ENCODE measurements at places on chromosomes 5 and 9.
A peak's percentile ranks its signal among the peaks of the same experiment; 100 is the strongest.

GRCh38 chr5:93598091-93599000 lies 15.3 kb downstream of the NR2F1 start:
- no peak for DNase-seq

DNA sequence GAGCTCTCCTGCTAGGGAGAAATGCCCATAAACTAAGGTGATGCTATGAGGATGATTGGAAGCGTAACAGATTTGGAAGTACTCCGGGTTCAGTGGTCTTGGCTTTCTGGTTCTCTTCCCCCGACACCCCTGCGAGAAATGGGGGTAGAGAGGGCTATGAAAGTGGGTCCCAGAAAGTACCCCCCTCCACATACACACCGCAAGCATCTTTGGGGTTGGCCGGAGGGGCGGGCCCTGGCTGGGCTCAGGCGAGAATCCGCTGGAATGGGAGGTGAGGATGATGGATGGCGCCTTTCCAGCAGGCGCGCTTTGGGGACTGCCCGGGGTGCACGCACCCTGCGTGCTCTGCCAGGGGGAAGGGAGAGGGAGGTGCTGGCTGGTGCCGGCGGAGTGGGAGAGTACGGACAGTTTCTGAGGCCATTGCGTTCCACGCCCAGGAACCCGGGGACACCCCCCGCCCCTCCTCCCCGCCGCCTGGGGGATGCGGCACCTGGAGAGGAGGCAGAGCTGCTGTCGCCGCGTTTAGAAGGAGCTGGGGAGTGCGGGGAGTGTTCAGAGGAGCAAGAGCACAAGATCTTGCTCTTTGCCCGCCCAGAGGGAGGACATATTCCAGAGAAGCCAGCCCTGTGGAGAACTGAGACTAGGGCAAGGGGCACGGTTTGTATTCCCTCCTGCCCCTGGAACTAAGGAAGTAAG lies 1.9 kb downstream of the PCSK5 start:
- no peak for DNase-seq

DNA sequence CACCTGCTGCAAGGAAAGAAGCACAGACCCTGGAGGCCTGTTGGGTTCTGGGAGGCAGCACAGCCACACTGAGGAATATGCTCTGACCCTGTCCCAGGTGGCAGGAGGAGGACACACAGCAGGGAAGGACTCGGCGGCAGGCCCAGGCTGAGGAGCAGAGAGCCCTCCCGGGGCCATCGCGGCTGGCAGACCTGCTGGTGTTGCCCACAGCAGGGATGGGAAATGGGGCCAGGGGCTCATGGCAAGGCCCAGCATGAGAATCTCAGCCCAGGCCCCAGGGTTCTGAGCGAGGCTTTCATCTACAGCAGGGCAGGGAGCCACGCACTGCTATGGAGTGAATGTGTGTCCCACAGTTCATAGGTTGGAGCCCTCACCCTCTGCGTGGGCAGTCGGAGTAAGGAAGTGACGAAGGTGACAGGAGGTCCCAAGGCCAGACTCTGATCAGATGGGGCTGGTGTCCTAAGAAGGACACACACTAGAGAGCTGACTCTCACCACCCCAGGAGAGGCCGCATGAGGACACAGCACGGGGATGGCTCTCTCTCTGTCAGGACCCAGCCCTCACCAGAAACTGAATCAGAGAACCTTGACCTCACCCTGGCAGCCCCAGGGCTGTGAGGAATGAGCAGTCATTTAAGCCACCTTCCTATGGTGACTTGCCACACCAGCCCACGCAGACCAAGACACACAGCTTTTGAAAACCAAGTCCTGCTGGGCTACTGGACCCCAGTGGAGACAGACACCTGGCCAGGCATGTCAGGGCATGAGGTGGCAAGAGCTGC lies 10.3 kb upstream of the GPSM1 start:
- DNase-seq: no peak

- no peak for DNase-seq
Observed at GRCh38 chr9:91246846-91247245, 114.9 kb downstream of the AUH start.

DNA sequence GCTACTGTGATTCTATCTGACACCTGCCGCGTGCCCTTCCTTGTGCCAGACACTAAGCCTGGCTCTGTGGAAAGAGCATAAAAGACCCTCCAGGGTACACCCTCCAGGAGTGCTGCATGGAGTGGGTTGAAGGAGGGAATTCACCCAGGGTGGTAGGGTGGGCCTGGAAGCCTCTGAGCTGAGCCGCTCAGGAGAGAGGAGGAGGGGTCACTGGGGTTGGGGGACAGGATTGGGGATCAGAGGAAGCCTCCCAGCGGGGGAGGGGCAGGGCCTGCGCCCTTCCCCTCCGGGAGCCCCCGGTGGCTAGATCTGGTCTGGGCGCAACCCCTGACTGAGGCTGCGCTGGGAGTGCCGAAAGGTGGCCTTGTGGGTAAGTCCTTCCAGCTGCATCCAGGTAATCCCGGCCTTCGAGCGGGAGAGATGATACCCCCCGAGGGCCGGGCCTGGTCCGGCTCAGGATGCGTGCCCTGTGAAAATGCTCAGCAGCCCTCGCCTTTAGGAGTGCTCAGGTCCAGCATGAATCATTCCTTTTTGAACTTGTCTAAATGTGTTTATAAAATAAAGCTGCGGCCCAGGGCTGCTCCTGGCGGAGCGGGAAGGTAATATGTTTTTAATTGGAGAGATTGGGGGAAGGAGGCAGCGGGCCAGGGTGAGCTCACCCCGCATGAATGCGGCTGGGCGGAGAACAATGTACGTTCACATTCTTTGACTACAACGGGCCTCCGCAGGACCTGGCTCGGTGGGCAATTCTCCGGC lies 118.1 kb upstream of the SMIM23 start:
- DNase-seq: no peak

DNA sequence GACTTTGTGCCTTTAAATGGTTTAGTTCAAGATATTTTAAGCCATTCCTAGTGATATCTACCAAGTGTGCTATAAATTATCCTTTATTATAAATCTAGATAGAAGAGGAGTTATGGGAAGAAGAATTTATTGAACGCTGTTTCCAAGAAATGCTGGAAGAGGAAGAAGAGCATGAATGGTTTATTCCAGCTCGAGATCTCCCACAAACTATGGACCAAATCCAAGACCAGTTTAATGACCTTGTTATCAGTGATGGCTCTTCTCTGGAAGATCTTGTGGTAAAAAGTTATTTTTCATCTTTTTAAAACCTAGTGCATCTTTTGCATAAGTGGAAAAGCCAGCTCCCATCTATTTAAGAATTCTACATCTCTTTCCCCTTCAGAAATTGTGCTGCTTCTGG lies 18.6 kb downstream of the SLC23A1 start:
- no peak for DNase-seq

DNA sequence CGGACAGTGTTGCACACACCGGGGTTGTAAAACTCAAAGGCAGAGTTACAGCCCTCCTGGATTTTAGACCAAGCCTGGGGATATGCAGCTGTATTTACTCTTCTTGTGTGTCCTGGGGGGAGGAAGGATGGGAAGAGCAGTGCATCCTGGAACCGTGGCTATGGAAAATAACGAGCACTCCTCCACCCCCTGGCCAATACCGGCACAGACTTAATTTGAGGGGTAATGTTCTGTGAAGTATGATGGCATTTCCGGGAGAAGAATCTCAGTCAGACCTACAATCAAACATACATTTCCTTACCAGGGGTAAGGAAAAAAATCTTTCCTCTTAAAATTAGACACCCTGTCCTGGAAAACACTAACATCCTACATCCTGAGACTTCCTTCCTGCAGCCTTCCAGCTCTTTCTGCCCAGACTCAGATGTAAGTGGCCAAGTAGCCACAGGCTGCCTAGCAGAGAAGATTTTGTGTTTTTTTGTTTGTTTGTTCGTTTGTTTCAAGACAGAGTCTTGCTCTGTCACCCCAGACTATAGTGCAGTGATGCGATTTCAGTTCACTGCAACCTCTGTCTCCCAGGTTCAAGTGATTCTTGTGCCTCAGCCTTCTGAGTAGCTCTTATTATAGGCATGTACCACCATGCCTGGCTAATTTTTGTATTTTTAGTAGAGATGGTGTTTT lies 11.0 kb upstream of the ERMP1 start:
- no peak for DNase-seq

GRCh38 chr5:77012601-77013000 lies 17.6 kb upstream of the AGGF1 start:
- no peak for DNase-seq

DNA sequence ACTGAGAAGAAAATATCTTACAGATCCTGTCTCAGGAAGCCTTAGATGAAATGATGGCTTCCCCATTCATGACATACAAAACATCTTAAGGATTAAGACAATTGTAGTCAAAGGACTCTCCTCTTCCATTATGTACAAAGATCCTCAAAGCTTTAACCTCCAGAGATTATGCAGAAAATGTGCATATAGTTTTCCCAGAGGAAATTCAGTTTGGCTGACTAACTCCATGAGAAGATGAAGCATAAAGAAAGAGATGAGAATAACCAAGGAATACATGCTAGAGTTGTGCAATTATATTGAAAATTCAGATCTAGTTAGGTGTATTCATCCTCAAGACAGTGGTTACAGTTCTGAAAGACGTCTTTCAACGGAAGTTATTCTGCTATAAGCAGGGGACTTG lies 18.6 kb upstream of the NDUFS4 start:
- DNase-seq: no peak

- DNase-seq: no peak
Observed at GRCh38 chr9:124410321-124410913, 4.8 kb downstream of the PSMB7 start.

DNA sequence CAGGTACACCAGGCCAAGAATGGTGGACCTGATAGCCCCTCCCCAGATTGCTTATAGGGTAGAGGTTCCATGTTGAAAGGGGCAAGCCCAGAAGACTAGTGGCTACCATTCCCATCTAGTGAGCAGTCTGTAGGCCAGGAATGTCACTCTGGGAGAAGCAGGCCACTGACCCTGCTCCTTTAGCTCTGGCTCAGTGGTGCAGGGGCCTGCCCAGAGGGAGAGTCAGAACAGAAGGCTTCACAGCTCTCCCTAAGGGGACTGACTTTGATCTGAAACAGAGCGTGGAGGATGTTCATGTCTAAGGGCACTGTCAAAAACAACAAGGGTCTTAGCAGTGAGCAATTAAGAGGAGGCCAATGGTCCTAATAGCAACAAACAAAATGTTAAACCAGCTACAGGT lies 81.7 kb downstream of the ZNF354C start:
- DNase-seq: no peak

DNA sequence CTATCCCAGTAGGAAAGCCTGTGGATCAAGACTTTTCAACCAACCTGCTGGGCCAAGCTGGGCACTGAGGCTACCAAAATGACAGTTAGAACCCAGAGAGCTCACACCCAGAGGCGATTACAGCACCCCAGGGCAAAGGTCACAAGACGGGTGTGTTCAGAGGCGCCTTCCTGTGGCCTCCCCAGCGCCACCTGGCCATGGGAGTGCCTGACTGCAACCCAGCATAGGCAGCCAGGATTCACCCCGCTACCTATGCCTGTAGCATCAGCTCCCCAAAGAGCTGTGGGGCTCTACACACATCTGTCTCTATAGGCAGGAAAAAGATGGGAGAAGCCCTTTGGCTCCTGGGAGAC lies 33.5 kb downstream of the PDGFRB start:
- no peak for DNase-seq

- no peak for DNase-seq
Observed at GRCh38 chr5:160539431-160539830, 117.8 kb downstream of the PTTG1 start.

- DNase-seq: no peak
Observed at GRCh38 chr5:17046320-17046719, 110.2 kb upstream of the MYO10 start.

- DNase-seq: no peak
Observed at GRCh38 chr5:76524101-76524835, 98.9 kb downstream of the F2RL2 start.

GRCh38 chr5:53422539-53422938 lies 57.9 kb upstream of the FST start:
- no peak for DNase-seq

GRCh38 chr9:131693651-131694597 lies 46.0 kb downstream of the RAPGEF1 start:
- no peak for DNase-seq

- no peak for DNase-seq
Observed at GRCh38 chr9:136543830-136544547, 1.9 kb downstream of the NOTCH1 start.

- no peak for DNase-seq
Observed at GRCh38 chr9:128587453-128587852, 35.1 kb downstream of the SPTAN1 start.

- DNase-seq: no peak
Observed at GRCh38 chr5:91390268-91390667, 7.2 kb upstream of the ARRDC3 start.

DNA sequence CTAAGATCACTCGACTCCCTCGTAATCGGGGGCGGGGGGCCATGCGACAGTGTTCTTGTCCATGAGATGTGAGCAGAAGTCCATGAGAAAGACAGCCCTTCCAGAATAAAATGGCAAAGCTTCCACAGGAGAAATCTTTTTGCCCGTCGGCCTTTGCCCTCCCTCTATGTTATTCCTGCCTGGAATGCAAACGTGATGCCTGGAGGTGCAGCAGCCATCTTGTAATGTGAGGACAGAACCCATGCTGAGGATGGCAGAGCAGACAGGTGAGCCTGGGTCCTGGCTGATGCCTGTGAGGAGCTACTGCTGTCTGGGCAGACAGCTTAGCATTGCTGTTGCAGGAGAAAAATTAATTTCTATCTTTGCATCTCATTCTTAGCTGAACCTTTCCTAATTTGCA lies 17.2 kb downstream of the MED10 start:
- DNase-seq: no peak

GRCh38 chr5:1386274-1386717 lies 41.4 kb upstream of the CLPTM1L start:
- DNase-seq: peak; percentile 71

GRCh38 chr5:61969347-61969746 lies 336.7 kb upstream of the KIF2A start:
- no peak for DNase-seq

DNA sequence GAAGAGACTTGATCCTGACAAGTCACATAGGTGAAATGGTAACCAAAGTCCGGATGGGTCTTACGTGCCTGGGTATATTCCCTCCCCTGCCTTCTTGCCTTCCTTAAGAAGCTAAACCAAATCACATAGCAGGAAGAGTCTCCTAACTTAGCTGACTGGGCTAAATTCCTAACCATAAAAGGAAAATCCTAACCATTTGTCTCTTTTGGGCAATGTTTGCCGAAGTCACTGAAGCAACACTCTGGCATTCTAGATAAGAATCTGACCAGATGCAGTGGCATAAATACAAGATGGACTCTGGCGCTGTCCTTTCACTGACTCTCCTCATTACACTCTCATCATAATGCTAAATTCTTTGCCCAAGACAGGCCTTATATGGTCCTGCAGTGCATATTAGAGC lies 625.5 kb upstream of the RORB start:
- no peak for DNase-seq

- DNase-seq: no peak
Observed at GRCh38 chr9:23278561-23278960, 547.5 kb downstream of the ELAVL2 start.

- DNase-seq: no peak
Observed at GRCh38 chr9:36456480-36457065, 56.5 kb upstream of the RNF38 start.

GRCh38 chr5:108983461-108984092 lies 235.9 kb downstream of the FER start:
- DNase-seq: no peak

- no peak for DNase-seq
Observed at GRCh38 chr5:9833871-9834270, 203.7 kb upstream of the TAS2R1 start.

GRCh38 chr9:136228107-136228875 lies 17.3 kb downstream of the QSOX2 start:
- DNase-seq: no peak

GRCh38 chr9:121023064-121023463 lies 27.0 kb downstream of the C5 start:
- no peak for DNase-seq

- no peak for DNase-seq
Observed at GRCh38 chr5:156469636-156470035, 142.7 kb downstream of the SGCD start.

GRCh38 chr5:112630246-112631009 lies 107.3 kb upstream of the APC start:
- no peak for DNase-seq

Measured in activated gamma-delta T cell treated with Interleukin-2 at 50 U/mL for 16 hours (primary cell).